ENCODE measurements at places on chromosomes 11 and 22.

DNA sequence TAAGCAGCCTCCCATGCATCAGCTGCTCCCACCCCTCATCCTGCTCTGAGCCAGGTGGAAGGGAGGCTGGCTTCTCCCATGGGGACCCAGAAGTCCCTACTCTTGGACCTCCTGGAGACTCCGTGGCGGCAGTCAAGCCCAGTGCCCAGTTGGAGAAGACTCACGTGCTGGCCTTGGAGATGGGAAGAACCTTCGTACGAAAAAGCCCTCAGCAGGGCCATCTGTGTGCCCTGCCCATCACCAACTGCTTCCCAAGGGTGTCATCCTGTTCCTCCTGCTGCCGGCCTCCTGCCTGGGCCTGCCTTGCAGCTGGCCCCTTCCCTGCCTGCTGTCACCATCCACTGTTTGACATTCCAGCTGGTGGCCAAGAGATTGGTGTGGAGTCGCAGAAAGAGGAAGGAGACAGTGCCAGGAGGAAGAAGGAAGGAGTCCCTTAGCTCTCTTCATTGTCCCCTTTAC lies 28.0 kb downstream of the ARHGAP1 start:
- DNase-seq = no peak

GRCh38 chr11:304915-305843 lies 2.4 kb upstream of the IFITM2 start:
- DNase-seq = peak; percentile 57

- DNase-seq = no peak
Measured at GRCh38 chr11:62777389-62777788, 6.2 kb downstream of the TAF6L start.

- DNase-seq = no peak
Measured at GRCh38 chr11:12389676-12390657, 12.6 kb downstream of the PARVA start.

DNA sequence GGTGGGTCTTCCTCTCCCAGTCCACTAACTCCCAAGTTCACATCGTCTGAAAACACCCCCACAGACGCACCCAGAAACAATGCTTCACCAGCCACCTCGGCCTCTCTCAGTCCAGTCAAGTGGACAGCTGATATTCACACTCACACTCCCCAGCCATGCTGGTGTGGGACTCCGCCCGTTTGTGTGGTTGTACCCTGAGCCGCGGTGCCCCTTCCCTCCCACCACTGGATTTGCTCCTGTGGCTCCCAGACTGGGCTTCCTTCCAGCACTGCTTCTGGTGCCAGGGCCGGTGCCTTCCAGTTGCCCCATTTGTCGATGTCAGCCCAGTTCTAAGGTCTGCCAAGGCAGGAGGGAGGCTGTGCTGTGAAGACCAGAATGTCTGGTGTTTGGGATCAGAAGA lies 37.9 kb upstream of the PLET1 start:
- no peak for DNase-seq

DNA sequence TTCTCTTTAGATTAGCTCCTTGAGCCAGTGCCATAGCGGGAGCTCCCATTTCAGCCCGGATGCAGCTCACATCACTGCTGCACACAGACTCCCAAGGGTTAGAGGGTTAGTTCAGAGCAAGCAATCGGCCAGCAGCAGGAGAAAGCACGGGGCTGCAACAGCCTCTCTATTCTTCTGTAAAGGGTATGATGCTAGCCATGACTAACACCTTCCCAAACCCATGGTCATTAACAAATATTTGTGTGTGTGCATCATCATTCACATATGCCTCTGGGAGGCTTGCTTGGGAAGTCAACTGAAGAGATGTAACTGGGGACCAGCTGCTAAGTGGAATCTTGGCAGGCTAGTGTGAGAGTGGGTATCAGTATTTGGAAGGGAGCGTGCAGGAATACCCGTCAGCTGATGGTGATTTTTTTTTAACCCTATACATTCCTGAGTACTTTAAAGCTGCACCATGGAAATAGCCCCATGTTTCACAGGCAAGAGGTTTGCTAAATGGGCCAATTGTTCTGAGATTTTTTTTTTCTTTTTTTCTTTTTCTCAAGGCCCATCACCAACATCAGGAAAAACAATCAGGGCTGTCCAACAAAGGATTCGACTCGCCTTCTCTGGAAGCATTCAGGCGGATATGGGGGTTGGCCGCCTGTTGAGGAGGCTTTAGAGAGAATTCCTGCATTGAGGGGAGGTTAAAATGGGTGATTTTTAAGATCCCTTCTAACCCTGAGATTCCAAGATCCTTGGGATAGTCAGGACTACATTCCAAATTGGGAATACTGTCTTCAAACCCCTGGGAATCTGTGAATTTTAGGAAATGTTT lies 33.2 kb upstream of the CCDC89 start:
- no peak for DNase-seq

GRCh38 chr11:5153574-5154431 lies 754 bp downstream of the OR52A1 start:
- DNase-seq = no peak

DNA sequence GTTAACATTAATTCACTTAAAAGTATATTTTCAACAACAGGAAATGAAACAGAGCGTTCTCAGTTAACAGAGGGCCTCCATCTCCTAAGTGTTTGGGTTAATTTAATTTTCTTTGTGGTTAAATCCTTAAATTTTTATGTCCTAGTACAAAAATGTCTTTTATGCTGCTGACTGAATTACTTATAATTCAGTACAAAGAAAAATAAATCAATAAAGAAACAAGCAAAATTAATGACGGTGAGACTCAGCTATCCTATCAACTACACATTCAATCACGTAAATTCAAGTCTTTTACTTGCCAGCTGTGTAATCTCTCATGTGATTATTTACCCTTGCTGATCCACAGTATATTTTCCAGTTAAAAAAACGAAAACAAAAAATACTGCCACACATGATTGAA lies 81.4 kb downstream of the BBOX1 start:
- DNase-seq = no peak

DNA sequence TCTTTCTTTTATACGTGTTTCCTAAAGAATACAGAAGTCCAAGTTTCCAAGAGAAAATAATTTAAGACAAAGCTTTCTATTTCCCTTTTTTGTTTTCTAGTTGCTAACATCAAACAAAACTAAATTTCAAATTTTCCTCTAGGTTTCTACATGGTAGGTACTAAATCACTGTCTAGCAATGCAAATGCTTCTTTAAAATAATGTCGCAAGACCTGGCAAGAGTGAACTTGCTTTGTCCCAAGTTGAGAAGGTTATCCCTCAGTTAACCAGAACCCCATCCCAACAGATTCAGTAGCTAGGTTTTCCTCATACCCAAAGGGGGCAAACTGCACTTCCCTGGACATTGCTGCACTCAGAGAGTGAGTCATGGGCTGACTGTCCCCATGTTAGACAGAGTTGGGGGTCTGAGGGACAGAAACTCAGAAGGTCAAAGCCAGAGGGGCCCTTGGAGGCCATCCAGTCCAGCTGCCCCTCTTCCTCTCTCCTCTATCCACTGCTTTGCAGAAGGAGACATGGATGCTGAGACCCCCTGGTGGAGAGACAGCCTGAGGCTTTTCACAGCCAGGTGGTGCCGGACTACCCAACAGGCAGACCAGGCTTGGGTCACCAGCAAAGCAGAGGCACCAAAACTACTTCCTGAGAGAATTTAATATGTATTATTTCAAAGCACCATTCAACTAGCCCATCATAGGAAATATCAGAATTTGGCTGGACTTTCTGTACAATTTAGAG lies 23.1 kb downstream of the OR2AT4 start:
- DNase-seq = no peak

DNA sequence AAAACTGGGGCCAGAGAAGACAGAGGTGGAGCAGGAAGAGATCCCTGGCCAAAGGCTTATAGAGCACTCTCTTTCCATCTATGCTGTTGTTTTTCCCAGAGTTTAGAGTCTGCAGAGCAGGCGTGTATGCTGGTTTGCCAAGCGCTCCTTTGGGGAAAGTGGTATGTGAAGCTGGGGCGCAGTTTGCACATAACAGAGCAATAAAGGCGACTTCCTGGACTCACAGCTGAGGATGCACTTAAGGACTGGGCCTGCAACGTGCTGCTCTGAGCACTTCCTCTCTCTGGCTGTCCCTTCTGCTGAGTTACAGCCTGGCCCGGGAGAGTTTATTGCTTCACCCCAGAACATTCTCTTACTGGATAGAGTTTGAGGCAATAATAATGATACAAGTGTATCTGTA lies 41.7 kb downstream of the THAP12 start:
- no peak for DNase-seq

DNA sequence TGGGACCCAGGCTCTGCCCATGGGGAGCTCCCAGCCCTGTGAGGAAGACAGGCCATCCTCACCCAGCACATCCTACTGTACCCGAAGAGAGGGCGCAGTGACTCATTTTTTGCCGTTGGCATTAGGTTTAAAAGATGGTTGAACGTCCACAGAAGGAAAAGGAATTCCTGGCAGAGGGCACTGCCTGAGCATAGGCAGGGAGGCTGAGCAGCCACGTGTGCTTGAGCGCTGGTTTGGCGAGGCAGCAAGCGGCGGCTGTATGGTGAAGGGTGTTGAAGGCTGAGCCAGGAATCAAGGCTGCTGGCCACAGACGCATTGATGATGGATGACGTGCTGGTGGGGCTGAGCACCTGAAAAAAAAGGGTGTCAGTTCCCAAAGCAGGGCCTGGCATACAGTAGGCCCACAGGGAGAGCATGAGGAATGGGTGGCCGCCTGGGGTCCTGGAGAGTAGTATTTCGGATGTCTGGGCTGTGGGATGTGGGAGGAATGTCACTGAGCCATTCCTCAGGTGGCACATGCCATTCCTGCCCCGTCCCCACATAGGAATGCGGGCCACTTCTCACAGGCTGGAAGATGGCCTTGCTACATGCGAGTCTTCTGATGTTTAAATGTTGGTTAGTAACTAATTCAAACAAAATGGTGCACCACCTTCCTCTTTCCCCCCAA lies 112.5 kb downstream of the KIAA1671 start:
- DNase-seq = no peak

GRCh38 chr22:16955678-16956210 lies 52.3 kb downstream of the GAB4 start:
- no peak for DNase-seq

Measured in stimulated activated CD4-positive, alpha-beta T cell treated with anti-CD3 and anti-CD28 coated beads, Interleukin-4, amount 100 ng/mL, for 4 hours (primary cell).